Upper lobe of right lung (tissue), 1 donor: ENCODE measurements at places on chromosomes 13 and 19. TPM values are rescaled to one million over a fixed set of nuclear protein-coding genes. Genes with fewer than 3 reads are reported as not detected.

Gene ZNF667
- total RNA-seq = 2.8 TPM

Gene OR7D2
- 0.52 TPM for total RNA-seq

Gene ZNF829
- total RNA-seq = 2.8 TPM

DNA sequence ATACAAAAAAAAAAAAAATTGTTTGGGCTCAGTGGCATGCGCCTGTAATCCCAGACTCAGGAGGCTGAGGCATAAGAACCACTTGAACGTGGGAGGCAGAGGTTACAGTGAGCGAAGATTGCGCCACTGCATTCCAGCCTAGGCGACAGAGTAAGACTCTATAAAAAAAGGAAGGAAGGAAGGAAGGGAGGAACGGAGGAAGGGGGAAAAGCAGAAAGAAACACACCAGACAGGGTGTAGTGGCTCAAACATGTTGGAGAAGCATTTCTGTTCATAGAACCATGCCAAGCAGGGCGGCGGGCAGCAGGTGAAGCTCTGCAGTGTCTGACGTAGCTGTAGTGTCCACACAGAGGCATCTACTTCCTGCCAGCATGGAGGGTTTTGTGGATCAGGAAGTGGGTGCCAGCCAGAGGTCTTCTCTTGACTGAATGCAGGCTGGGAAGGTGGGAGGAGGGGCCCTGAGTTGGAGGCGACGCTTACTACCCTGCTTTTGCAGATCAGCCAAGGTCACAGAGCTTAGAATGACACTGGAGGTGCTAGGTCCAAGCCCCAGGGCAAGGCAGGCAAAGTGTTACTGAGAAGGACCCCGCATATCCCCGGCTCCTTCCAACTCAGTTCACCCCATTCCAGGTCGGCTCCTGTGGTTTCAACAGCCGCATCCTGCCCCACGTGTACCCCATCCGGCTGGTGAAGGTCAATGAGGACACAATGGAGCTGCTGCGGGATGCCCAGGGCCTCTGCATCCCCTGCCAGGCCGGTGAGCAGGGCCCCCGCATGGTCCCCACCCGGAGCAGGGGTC, 11.6 kb upstream of the PGLS start:
- H3K27ac ChIP-seq = peak overlapping the region; percentile 89
- no peak overlapping the region for H3K4me3 ChIP-seq
- peaks cover 11% of the 10 kb centered on the region for H3K36me3 ChIP-seq
- H3K4me1 ChIP-seq = peaks cover 26% of the 10 kb centered on the region

DNA sequence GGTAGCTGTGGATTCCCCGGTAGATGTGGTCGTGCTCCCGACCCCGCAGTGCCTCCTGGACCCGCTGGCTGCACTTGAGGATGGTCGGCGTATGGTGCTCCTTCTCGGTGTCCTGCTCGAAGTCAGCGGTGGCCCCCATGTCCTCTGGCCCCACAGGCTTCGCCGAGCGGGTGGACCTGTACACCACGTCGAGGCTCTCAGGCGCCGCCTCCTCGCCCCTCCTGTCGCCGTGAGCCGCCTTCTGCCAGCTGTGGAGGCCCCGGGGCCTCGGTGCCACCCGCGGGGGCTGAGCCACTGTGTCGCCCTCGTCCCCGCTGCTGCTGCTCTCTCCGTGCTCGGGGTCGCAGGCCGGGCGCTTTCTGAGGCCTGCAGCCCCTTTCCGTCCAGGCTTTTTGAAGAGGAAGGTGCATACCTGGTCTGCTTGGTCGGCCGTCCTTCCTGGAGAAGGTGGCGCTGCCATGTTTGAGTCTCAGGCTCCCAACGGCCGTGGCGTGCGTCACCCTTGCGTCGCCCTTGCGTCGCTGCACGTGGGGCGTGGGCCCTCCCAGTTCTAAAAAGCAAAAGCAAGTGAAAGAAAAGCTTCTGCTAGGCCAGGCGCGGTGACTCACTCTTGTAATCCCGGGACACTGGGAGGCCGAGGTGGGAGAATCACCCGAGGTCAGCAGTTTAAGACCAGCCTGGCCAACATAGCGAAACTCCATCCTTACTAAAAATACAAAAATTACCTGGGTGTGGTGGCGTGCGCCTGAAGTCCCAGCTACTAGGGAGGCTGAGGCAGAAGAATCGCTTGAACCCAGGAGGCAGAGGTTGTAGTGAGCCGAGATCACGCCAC, at the start of gene RNF113B:
TSS of gene RNF113B (minus strand) at position 493 of the 832 bp plus-strand sequence. CDS start at position 460, 33 bp downstream.
- no peak for DNase-seq
- peaks cover 31% of the 10 kb centered on the region for H3K4me1 ChIP-seq
- H3K4me3 ChIP-seq = no peak within 1 kb of the TSS
- no peaks in the 10 kb centered on the region for H3K36me3 ChIP-seq
- no peak within 1 kb of the TSS for H3K27ac ChIP-seq
- H3K27me3 ChIP-seq = no peaks in the 10 kb centered on the region

- H3K27me3 ChIP-seq = no peaks in the 10 kb centered on the region
- DNase-seq = no peak
- H3K27ac ChIP-seq = peak overlapping the region; percentile 87
- no peaks in the 10 kb centered on the region for H3K4me1 ChIP-seq
- H3K4me3 ChIP-seq = peak overlapping the region; percentile 73
These were observed 846 bp downstream of the ZNF790 start for GRCh38 chr19:36837176-36837905.

DNA sequence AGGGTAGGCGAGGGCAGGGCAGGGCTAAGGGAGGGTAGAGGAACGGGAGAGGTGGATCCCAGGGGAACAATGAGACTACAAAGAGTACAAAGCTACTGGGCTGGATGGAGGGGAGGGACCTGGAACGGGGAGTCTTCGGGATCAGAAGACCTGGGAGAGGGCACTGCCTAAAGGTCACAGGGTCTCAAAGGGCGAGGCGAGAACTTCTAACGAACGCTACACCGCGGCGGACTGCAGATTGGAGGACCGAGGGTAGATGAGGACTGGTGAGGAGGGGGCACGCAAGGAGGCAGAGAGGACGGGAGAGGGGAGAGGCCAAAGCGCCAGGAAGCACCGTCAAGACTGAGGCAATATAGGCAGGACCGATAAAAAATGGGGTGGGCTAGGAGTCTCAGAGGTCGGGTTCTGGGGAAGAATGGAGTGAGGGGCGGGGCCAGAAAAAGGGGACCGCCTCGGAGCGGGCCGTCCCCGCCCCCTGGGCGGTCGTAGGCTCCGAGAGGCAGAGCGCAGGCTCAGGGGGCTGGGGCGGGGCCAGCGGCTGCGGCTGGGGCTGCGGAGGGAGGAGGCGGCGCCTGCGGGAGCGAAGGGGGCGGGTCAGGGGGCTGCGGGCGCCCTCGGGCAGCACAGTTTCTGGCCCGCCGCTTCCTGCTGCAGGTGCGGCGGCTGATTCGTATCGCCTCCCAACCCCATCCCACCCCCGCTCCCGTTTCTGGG, 1.3 kb upstream of the KCNC3 start:
- H3K36me3 ChIP-seq = no peaks in the 10 kb centered on the region
- H3K4me3 ChIP-seq = peak overlapping the region; percentile 45
- H3K4me1 ChIP-seq = peaks cover 31% of the 10 kb centered on the region
- peak; percentile 95 for DNase-seq
- peaks cover 10% of the 10 kb centered on the region for H3K27me3 ChIP-seq
- H3K27ac ChIP-seq = peak overlapping the region; percentile 58

DNA sequence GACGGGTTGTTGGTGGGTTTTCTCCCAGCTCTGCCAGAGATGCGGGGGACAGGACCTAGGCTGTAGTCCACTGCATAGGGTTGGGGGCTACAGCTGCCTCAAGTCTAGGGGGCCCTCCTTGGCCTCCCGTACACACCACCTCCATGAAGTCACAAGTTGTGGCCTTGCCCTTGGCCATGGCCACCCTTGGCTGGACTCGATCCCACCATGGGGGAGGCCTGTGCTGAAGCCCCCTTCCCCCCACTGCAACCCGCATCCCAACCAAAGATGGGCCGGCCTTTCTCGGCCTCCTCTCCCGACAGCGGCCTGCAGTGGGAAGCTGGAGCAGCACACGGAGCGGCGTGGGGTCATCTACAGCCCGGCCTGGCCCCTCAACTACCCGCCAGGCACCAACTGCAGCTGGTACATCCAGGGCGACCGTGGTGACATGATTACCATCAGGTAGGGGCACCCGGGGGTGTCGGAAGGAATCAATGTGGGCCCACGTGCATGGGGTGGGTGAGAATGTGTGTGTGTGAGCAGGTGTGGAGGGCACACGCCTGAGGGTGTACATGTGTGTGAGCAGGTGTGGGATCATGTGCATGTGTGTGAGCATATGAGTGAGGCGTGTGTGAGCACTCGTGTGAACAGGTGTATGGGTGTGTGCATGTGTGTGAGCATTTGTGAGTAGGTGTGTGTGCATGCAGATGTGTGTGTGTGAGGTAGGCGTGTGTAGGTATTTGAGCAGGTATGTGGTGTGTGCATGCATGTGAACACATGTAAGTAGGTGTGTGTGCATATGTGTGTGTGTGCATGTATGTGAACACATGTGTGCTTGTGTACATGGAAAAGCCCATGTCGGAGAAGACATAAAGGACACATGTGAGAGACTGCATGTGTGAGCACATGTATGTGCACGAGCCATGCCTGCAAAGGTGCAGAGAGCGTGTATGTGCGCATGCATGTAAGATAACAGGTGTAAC, 8.7 kb downstream of the LRP3 start:
- H3K27me3 ChIP-seq = no peaks in the 10 kb centered on the region
- no peak overlapping the region for H3K27ac ChIP-seq
- DNase-seq = no peak
- H3K4me1 ChIP-seq = no peaks in the 10 kb centered on the region
- H3K4me3 ChIP-seq = no peak overlapping the region

DNA sequence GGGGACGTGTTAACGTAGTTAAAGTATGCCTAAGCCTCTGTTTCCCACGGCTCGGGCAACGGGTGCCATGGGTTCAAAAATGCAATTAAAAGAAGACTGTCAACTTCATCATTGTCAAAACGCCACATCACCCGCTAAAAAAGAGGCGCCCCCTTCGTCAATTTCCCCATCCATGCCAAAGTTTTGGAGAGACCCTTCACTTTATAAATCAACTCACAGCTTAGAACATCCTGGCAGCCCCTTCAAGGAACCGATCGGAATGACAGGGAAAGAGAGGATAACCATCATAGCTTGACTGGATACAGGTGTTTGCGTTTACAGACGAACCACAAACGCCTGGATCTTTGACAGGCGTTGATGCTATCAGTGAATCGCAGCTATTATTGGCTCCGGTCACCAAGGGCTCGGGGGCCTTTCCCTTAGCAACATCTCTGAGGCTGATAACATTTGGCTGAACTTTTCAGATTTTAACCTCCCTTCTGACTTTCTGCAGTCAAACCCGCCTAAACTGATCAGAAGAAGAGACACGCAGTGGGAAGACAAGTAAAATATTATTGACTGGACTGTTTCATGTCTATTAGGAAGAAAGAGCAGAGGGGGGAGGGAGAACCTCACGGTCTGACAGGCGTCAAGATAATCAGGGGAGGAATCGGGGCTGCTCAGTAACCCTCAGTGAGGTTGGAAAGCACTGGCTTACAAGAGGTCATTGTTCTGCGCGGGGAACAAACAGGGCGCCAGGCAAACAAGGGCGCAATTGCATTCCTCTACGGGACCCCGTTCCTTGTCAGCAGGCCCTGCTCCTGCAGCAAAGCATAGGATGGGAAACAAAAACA, 322.5 kb upstream of the ZNF507 start:
- no peaks in the 10 kb centered on the region for H3K4me1 ChIP-seq
- H3K36me3 ChIP-seq = no peaks in the 10 kb centered on the region
- DNase-seq = no peak
- no peak overlapping the region for H3K4me3 ChIP-seq
- no peak overlapping the region for H3K27ac ChIP-seq

DNA sequence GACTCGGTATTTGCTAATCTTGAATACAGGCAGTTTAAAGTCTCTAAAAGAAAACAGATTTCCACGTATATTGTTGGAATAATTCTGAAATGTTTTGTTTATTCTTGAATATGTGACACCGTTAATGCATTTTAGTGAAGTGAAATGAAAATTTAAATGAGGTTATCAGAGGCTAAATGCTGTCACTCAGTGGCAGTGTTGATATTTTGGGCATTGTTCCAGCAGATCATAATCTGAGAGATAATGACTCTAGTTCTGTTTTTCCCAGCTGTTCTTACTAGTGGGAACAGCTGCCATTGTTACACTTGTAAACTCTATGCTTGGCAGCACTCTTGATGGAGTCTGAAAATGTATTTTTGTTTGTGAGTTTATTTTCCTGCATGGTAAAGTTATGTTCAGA, 365.6 kb upstream of the SLC10A2 start:
- DNase-seq = no peak
- no peaks in the 10 kb centered on the region for H3K27me3 ChIP-seq
- no peaks in the 10 kb centered on the region for H3K4me1 ChIP-seq
- H3K27ac ChIP-seq = no peak overlapping the region
- H3K36me3 ChIP-seq = no peaks in the 10 kb centered on the region
- H3K4me3 ChIP-seq = no peak overlapping the region

DNA sequence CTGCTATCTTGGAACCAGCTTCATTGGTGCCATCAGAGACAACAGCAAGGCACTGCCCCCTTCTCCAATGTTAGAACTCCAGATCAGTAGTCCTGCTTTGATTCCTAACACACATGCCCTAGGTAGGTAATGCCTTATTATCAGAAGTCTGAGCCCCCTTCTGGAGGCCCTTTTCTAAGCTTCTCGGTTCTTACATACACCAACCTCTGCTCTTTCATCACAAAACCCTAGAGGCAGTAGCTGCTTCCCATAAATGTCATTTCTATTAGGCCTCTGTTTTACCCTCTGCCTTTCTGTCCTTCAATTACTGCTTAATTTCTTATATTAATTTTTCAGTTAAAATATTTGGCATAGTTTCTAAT, 65.3 kb upstream of the KLHL1 start:
- H3K4me3 ChIP-seq = no peak overlapping the region
- H3K27ac ChIP-seq = no peak overlapping the region
- no peaks in the 10 kb centered on the region for H3K27me3 ChIP-seq
- no peaks in the 10 kb centered on the region for H3K36me3 ChIP-seq
- H3K4me1 ChIP-seq = no peaks in the 10 kb centered on the region
- DNase-seq = no peak

GRCh38 chr19:8307965-8308866, at the start of gene CD320:
Gene CD320, minus strand, starts transcription at chr19:8308358. Its CDS starts 68 bp downstream, at chr19:8308290.
- H3K4me3 ChIP-seq = peak within 1 kb of the TSS; percentile 72
- H3K27me3 ChIP-seq = no peaks in the 10 kb centered on the region
- peak; percentile 95 for DNase-seq
- peaks cover 23% of the 10 kb centered on the region for H3K36me3 ChIP-seq
